ENCODE measurements at places on chromosomes 11 and 22.

- H3K36me3 ChIP-seq, result no peaks in the 10 kb centered on the region
- no peak for DNase-seq
- H3K27ac ChIP-seq, result no peak overlapping the region
- H3K27me3 ChIP-seq, result no peaks in the 10 kb centered on the region
- H3K4me1 ChIP-seq, result no peaks in the 10 kb centered on the region
- no peak overlapping the region for H3K4me3 ChIP-seq
Observed at GRCh38 chr11:8323161-8323935, 59.7 kb upstream of the LMO1 start.

GRCh38 chr11:57668434-57668782 is 494 bp downstream of the ZDHHC5 start:
- peak overlapping the region; percentile 97 for H3K27ac ChIP-seq
- peaks cover 25% of the 10 kb centered on the region for H3K4me1 ChIP-seq
- DNase-seq, result no peak
- peak overlapping the region; percentile 87 for H3K4me3 ChIP-seq

- H3K27me3 ChIP-seq, result no peaks in the 10 kb centered on the region
- peaks cover 25% of the 10 kb centered on the region for H3K36me3 ChIP-seq
- peak overlapping the region; percentile 59 for H3K4me3 ChIP-seq
- DNase-seq, result no peak
- H3K4me1 ChIP-seq, result peaks cover 20% of the 10 kb centered on the region
- H3K27ac ChIP-seq, result peak overlapping the region; percentile 79
Observed at GRCh38 chr22:39503630-39504029, 1.5 kb downstream of the MIEF1 start.

DNA sequence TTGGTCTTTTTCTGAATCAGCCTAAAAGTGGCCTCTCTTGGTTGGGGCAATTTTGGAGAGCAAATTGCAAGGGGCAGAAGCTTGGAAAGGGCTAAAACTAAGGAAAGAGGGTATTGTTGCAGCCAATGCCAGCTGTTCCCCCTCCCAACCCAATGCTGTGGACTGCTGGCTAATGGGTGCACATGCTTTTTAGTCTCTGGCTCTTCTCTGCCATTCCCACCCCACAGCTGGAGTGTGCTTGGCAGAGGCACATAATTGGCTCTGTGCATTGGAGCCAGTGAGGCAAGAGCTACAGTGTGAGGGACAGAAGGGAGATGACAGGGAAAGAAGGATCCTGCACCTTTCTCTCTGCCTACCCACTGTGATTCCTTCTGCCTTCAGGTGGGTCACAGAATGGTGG is 140.0 kb downstream of the NECTIN1 start:
- H3K4me3 ChIP-seq, result no peak overlapping the region
- no peak for DNase-seq
- no peaks in the 10 kb centered on the region for H3K27me3 ChIP-seq
- H3K36me3 ChIP-seq, result no peaks in the 10 kb centered on the region

DNA sequence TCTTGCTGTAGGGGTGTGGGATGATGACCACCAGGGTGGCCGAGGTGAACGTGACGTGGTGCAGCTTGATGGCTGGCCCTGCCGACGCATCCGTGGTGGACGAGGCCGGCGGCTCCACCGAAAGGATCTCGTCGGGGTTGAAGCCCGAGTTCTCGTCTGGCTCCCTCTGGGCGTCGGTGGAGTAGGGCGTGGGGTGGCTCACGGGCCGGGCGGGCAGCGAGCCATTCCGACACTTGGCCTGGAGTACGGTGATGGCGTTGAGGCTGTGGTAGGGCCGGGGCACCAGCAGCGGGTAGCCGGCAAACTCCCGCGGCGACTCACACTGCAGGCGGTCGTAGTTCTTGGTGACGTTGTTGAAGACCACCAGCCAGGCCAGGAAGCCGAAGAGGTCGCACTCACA is 52.7 kb downstream of the ELFN2 start:
- no peak overlapping the region for H3K4me3 ChIP-seq
- no peaks in the 10 kb centered on the region for H3K36me3 ChIP-seq
- H3K27ac ChIP-seq, result no peak overlapping the region
- DNase-seq, result no peak

DNA sequence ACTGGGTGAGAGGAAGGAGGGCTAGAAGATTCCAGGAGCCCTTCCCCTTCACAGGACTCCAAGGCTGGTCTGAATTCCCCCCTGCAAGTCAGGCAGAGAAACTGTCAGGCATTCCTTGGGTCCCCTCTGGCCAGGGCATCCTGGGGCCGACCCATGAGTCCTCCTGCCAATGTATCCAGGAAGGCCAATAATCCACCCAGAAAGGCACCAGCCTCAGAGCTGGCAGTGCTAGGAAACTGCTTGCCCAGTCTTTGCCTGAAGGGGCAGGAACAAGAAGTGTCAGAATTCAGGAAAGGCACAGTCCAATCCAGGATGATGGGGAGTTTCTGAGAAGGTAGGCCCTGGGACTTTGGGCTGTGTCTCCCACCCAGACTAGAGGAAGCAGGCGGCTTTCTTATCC is 41.0 kb downstream of the BUD13 start:
- no peaks in the 10 kb centered on the region for H3K4me1 ChIP-seq
- no peaks in the 10 kb centered on the region for H3K36me3 ChIP-seq
- no peak overlapping the region for H3K27ac ChIP-seq

GRCh38 chr11:116312570-116313391 is 460.0 kb downstream of the BUD13 start:
- H3K36me3 ChIP-seq, result no peaks in the 10 kb centered on the region
- DNase-seq, result no peak

- no peak for DNase-seq
- H3K4me3 ChIP-seq, result peak overlapping the region; percentile 72
- peaks cover 43% of the 10 kb centered on the region for H3K4me1 ChIP-seq
- H3K27ac ChIP-seq, result peak overlapping the region; percentile 95
Observed at GRCh38 chr22:21568347-21569075, 997 bp downstream of the UBE2L3 start.

DNA sequence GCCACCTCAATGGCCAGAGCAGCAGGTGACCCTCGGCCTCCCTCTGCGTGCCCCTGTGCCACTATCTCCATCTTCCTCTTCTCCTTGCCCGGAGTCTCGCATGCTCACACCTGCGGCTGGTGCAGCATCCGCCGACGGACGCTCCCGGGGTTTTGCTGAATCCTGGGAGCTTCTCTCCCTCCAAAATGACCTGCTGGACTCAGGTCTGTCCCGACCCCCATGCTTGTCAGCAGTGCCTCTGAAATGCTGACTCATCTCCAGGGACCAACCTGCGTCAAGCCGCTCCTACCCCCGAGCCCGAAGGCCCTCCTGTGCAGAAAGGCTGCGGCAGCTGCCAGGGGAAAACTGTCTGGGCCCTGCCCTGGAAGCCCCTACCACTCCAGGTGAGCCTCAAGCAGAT is 58.4 kb downstream of the CELSR1 start:
- no peaks in the 10 kb centered on the region for H3K27me3 ChIP-seq
- no peaks in the 10 kb centered on the region for H3K4me1 ChIP-seq
- no peak for DNase-seq
- H3K27ac ChIP-seq, result no peak overlapping the region
- H3K36me3 ChIP-seq, result no peaks in the 10 kb centered on the region

DNA sequence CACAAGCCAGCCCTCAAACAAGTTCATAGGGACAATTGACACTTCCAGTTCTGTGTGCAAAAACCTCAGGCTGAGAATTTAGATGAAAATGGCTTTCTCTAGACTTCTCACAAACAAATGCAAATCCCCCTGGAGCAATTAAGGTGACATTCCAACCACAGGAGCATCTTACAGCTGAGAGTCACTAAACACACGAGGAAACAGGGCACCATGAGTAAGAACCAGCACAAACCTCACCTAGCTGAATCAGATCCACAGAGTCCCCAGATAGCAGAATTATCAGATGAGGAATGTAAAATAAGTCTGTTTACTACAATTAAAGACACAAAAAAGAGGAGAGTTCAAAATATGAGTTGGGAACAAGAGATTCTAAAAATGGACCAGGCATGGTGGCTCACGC is 51.5 kb downstream of the RTL6 start:
- H3K27me3 ChIP-seq, result no peaks in the 10 kb centered on the region
- no peak overlapping the region for H3K4me3 ChIP-seq
- DNase-seq, result no peak
- H3K27ac ChIP-seq, result no peak overlapping the region

GRCh38 chr22:31151872-31152271 is 8.1 kb upstream of the RNF185 start:
- no peak overlapping the region for H3K4me3 ChIP-seq
- H3K27me3 ChIP-seq, result no peaks in the 10 kb centered on the region
- no peaks in the 10 kb centered on the region for H3K4me1 ChIP-seq
- no peaks in the 10 kb centered on the region for H3K36me3 ChIP-seq
- no peak overlapping the region for H3K27ac ChIP-seq

DNA sequence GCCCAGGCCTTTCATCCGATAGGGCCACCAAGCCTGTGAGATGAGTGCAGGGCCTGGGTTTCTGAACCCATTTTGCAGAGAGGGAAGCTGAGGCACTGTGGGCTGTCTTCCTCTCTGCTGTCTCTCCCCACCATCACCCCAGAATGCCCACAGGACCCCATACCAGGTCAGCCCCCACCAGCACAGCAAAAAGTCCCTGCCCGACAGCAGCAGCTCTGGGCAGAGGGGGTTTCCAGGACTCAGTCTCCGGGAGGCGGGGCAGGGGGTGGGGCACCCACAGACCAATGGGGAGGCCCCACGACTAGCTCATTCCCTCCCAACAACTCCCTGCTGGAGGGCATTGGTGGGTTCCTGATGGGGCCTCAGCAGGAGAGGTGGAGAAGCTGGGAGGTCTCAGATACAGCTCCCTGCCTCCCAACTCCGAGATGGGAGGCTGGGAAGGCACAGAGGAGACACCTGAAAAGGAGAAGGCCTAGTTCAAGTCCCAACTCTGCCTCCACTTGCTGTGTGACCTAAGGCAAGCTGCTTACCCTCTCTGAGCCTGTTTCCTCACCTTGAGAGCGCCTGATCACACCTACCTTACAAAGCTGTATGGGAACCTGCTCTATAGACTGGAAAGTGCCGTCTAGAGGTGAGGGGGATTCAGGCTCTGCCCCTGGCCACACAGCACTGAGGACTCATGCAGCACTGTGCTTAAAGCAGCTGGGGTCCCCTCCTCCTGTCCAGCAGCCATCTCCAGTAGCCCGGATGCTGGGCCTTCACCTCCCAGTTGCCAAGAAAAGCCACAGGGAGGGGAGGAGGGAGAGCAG is 3.5 kb downstream of the CBX7 start:
- peaks cover 48% of the 10 kb centered on the region for H3K4me1 ChIP-seq
- H3K27me3 ChIP-seq, result no peaks in the 10 kb centered on the region
- no peak overlapping the region for H3K4me3 ChIP-seq
- peak overlapping the region; percentile 97 for H3K27ac ChIP-seq
- no peak for DNase-seq

DNA sequence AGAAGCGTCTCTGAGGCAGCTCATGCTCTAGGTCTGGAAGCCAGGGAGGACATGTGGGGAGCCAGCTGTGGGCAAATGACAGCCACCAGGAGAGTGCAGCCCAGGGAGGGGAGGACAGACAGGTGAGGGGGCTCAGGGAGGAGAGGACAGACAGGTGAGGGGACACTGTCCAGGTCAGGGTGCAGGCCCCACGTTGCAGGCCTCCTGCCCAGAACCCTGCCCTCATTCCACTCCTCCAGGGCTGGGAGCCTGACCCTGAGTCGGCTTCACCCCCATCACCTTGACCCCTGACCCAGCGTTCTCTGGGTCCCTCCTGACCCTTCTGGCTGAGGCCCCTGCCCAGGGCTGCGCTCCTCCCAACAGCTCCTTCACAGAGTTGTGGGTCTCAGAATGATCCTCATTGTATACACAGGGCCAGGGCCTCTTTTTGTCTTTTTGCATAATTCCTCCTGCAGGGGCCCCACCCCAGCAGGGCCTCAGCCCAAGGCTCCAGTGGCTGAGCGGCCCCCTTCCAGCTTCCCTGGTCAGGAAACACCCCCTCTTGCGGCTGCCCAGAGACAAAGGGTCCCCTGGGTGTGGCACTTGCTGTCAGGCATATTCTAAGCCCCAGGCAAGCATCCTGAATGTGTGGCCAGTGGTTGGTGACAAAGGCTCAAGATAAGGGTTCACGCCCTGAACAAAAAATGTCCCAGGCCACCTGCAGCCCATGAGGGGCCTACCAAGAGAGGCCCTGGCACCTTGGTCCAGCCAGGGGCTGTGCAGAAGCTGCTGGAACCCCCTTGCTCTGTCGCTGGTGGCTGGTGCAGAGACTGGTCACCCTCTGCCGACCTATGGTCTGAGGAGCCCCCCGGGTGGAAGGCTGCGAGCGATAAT is 853.0 kb downstream of the BRD1 start:
- no peak overlapping the region for H3K4me3 ChIP-seq
- H3K36me3 ChIP-seq, result no peaks in the 10 kb centered on the region
- no peak overlapping the region for H3K27ac ChIP-seq
- H3K4me1 ChIP-seq, result no peaks in the 10 kb centered on the region

DNA sequence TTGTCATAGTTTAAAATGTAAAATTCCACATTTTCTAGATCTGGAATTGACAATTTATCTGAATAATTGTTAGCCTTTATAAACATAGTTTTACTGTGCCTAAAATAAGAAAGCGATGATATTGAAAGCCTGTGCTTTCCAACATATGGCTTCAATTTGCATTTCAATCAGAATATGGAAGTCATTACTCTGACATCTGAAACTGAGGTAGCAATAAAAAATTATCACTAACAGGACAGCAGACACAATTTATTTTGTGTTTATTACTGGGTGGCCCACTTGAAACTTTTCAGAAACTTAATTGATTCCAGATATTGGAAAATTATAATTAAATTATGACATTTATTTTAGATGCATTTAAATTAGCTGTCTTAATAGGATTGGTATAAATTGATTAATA is 78.5 kb downstream of the TMEM135 start:
- no peaks in the 10 kb centered on the region for H3K36me3 ChIP-seq
- no peak for DNase-seq
- H3K4me3 ChIP-seq, result no peak overlapping the region

- H3K36me3 ChIP-seq, result no peaks in the 10 kb centered on the region
- H3K27ac ChIP-seq, result no peak overlapping the region
- H3K27me3 ChIP-seq, result peaks cover 3% of the 10 kb centered on the region
- DNase-seq, result no peak
Observed at GRCh38 chr11:89161949-89162348, 15.7 kb upstream of the TYR start.

- peaks cover 11% of the 10 kb centered on the region for H3K4me1 ChIP-seq
- H3K27ac ChIP-seq, result no peak overlapping the region
- no peak for DNase-seq
Observed at GRCh38 chr11:60504219-60504905, 10.8 kb upstream of the MS4A13 start.

- no peaks in the 10 kb centered on the region for H3K4me1 ChIP-seq
- no peak for DNase-seq
- no peaks in the 10 kb centered on the region for H3K27me3 ChIP-seq
- H3K27ac ChIP-seq, result no peak overlapping the region
- no peak overlapping the region for H3K4me3 ChIP-seq
Observed at GRCh38 chr11:24828938-24829605, 332.2 kb downstream of the LUZP2 start.
